ENCODE measurements at places on chromosomes 12 and 14.

GRCh38 chr12:110223777-110224378 lies 57.2 kb upstream of the ATP2A2 start:
- peak overlapping the region; percentile 40 for H3K27ac ChIP-seq
- no peaks in the 10 kb centered on the region for H3K27me3 ChIP-seq
- H3K4me3 ChIP-seq: no peak overlapping the region
- no peak for DNase-seq
- no peaks in the 10 kb centered on the region for H3K36me3 ChIP-seq

DNA sequence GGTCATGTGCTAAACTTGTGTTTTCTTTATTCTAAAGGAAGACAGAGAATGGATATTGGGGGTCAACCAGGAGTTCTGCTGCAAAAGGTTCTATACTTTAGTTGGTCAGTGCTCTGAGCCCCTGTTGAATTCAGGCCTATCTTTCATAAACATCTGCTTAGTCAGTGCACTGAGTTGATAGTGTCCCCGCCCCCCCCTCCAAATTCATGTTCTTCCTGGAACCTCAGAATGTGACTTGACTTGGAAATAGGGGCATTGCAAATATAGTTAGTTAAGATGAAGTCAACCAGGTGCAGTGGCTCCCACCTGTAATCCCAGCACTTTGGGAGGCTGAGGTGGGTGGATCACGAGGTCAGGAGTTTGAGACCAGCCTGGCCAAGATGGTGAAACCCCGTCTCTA lies 23.3 kb downstream of the CHST11 start:
- no peaks in the 10 kb centered on the region for H3K4me1 ChIP-seq
- no peak for DNase-seq
- H3K4me3 ChIP-seq: no peak overlapping the region
- no peak overlapping the region for H3K27ac ChIP-seq
- no peaks in the 10 kb centered on the region for H3K27me3 ChIP-seq

DNA sequence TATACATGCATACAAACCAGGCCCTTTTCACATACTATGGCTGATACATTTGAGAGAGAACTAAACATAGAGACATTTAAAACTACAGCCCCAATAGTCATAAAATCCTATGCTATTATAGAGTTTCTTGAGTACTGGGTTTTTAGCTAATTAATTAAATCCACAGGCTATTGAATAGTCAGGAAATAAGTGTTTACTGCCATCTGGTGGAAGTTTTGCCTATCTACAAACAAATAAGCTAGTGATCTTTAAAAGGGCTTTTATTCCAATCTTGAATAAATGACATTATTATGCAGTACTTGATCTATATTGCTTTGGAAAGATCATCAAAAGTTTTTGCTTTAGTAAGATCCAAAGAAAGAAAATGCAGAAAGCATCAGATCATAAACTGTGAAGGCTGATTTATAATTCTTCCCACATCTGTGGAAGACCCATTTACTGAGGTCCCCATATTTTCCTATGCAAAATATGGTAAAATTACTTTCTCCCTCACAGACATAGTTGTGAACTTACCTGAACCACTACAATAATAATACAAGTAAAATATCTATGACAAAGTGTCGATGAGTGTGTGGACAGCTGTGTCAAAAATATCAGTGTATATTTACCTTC lies 131.3 kb downstream of the ITPR2 start:
- no peaks in the 10 kb centered on the region for H3K36me3 ChIP-seq
- peaks cover 6% of the 10 kb centered on the region for H3K4me1 ChIP-seq
- no peak overlapping the region for H3K27ac ChIP-seq
- H3K27me3 ChIP-seq: no peaks in the 10 kb centered on the region

GRCh38 chr12:47317175-47317915 lies 237.6 kb upstream of the AMIGO2 start:
- no peak overlapping the region for H3K27ac ChIP-seq
- H3K4me1 ChIP-seq: no peaks in the 10 kb centered on the region
- no peaks in the 10 kb centered on the region for H3K36me3 ChIP-seq
- no peaks in the 10 kb centered on the region for H3K27me3 ChIP-seq

GRCh38 chr12:16119618-16120415 lies 157.7 kb downstream of the SLC15A5 start:
- H3K36me3 ChIP-seq: no peaks in the 10 kb centered on the region
- H3K27ac ChIP-seq: no peak overlapping the region
- no peaks in the 10 kb centered on the region for H3K27me3 ChIP-seq
- no peak for DNase-seq
- H3K4me1 ChIP-seq: no peaks in the 10 kb centered on the region

DNA sequence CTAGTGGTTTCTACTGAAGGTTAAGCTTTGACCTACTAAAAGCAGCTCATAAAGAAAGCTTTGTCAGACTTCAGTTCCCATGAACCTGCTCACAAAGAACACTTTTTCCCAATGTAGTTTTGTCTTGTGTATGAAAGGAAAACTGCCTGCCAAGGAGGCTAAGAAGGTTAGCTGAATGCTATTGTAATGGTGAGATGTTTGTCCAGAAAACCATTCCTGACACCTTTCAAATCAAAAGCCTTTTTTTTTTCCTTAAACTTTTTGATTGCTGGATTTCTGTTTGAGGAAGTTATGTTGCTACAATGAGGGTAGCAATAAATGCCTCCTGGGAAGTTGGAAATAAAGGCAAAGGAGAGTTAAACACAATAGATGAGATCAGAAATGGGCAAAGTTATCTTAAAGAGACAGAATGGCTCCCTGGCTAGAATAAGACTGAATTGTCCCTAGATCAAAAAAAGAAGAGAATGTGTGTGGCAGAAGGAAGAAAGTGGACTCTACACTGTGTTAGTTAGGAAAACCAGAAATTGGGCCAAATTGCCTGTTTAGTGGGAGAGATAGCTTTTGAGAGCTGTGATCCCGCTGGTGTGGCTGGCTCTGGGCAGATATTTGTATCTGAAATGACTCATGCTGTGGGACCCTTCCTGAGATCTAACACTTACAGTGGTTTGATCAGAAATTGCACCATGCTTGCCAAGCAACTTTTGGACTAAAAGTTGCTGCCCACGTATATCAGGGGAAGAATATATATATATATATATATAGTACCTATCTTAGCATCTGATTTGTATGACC lies 27.5 kb downstream of the TECPR2 start:
- H3K27me3 ChIP-seq: no peaks in the 10 kb centered on the region
- H3K27ac ChIP-seq: peak overlapping the region; percentile 45
- no peaks in the 10 kb centered on the region for H3K4me1 ChIP-seq
- no peak for DNase-seq
- no peak overlapping the region for H3K4me3 ChIP-seq

GRCh38 chr12:81757731-81758365 lies 1.3 kb downstream of the PPFIA2 start:
- DNase-seq: no peak
- H3K4me3 ChIP-seq: peak overlapping the region; percentile 32
- H3K4me1 ChIP-seq: no peaks in the 10 kb centered on the region
- peaks cover 13% of the 10 kb centered on the region for H3K27me3 ChIP-seq
